NCI-H345 (cell line): ENCODE measurements at places on chromosomes 7 and 10.

DNA sequence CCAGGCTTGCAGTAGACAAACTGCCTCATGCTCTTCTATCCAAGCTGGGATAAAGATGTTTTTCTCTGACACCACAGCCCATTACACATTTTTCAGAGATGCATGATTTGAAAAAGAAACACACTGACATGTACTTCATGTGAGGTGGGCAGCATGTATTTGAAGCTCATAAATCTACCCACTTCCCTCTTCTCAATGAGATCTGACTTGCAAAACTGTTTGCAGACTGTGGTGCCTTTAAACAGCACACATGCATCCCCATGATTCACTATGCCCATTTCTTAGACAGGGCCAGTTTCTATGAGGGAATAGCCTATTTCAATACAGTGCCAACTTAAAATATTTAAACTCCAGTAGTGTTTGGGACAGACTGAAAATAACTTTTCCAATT, 109.8 kb downstream of the GLI3 start:
- no peak for DNase-seq

GRCh38 chr7:41222746-41223145, 480.1 kb downstream of the INHBA start:
- no peak for DNase-seq

DNA sequence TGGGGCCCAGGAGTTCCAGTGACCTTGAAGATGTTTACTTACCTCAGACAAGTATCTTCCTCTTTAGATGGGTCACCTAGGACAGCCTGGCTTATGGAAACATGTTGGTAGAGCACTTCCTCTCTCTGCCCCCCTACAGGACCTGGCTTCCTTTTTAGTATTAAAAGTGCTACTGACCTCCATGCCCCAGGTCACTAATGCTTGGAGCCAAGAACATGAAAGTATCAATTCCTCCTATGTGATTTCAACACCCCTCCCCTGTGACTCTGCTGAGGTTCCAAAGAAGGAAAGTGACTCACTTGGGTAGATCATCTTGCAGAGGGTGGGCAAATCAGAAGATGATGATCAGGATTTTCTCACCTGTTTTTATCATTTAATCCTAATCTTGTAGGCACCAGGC, 125.3 kb upstream of the CCDC6 start:
- DNase-seq: no peak

GRCh38 chr10:76089556-76090180, 658.2 kb downstream of the LRMDA start:
- no peak for DNase-seq

DNA sequence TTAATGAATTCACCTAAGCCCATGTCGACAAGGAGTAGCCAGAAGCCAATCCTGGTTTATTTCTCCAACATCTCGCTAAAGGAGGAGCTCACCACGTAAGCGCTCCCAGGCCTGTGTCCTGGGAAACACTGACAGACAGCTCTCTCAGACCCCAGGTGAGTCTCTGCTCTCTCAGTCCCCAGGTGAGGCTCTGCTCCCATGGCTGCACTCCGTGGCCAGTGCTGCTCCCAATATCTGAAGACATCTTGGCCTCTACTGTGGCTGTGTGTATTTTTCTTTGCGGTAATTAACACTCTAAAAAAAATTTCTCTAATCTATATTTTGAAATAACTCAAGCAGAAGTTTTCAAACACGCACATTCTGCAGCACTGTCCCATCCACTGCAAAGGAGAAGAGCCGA, 564.5 kb downstream of the PTPRN2 start:
- no peak for DNase-seq
